Activated T-cell treated with anti-CD3 and anti-CD28 coated beads, Interleukin-2, amount 50 U/mL, for 4 hours (primary cell): ENCODE measurements at places on chromosomes 12 and 14.

DNA sequence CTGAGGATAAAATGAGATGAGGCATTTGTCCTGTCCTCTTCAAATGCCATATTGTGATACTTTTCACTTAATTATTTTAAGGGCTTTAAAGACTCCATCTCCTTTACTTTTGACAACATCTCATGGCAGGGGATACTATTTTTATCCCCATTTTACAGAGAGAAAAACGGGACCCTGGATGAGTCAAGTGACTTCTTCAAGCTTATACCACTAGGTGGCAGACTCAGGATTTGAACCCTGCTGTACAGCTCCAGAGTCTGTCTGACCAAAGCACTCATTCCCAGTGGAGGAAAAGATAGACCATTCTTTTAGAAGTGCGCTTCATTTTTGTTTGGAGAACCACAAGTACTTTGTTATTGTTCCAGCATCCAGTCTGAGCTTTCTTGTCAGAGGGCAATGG, 1.7 kb upstream of the SMOC1 start:
- DNase-seq, result no peak

DNA sequence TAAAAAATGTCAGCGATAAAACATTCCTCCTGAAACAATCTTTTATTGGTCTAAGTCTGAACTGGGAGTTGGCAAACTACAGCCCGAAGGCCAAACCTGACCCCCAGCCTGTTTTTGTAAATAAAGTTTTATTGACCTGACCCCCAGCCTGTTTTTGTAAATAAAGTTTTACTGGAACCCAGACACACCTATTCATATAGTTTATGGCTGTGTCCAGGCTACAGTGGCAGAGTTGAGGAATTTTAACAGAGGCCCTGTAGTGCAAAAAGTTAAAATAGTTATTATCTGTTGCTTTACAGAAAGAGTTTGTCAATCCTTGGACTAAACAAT, 12.1 kb upstream of the SCARB1 start:
- no peak for DNase-seq

DNA sequence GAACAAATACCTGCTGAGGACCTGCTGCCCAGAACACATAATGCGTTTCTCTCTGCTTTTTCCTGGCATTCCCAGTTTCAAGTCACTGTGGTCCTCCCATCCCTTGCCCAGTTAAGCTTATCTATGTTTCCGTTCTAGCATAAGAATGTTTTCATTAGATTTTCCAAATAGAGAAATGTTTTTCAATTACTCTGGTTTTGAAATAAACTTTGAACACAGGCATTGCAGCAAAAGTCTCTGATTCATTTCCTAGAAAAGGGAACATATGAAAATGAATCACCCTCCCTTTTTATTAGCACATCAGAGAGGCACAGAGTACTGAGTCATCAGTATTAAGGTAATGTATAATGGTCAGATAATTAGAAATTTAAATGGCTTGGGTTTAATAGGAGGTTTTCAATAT, 201.1 kb upstream of the TMEM260 start:
- no peak for DNase-seq

DNA sequence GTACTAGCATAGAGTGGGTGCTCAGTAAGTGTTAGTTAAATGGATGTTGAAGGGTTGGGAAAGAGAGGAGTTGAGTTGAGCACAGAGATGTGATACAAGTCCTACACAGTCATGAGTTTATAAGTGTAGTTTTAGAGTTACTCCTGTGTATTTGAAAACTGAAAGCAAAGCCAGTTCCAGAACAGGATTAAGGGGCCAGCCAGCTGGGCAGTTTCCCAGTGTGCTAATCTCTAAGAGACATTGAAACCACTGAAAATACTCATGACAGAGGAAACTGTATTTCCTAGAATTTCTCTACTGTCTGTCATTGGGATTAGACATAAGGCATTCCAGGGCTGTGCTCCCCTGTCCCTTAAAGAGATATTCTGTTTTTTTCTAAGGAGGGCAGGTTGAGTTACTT, 101.0 kb downstream of the DERA start:
- DNase-seq, result no peak

- DNase-seq, result no peak
Measured at GRCh38 chr14:66365388-66365787, 120.8 kb upstream of the CCDC196 start.

DNA sequence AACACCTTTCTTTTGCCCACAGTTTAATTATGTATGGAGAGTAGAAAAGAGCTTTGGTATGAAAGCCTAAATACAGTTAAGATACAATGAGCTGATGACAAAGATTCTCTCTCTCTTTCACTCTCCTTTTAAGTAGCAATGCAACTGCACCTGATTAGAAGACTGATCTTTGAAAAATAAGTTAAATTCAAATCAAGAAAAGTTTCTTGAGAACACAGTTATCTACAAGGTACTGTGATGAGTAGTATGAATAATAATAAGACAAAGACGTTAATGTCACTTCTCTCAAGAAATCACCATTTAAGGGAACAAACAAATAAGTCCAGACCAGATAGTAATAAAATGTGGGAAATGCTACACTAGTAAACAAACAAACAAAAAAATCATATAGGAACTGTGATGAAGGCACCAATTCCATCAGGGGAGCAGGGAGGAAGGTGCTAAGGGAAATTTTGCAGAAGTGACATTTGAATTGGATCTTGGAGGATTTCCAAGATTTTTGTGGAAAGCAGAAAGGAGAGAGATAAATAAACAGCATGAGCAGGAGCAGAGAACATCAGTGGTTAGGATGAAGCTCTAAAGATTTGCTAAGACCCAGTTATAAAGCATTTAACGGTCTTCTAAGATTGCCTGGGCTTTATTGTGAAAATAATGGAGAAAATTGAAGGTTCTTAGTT, 65.2 kb upstream of the STK38L start:
- no peak for DNase-seq
